GM20000 (cell line): ENCODE measurements at places on chromosomes 6 and 20.

- DNase-seq = no peak
Observed at GRCh38 chr6:16519265-16520242, 241.7 kb downstream of the ATXN1 start.

GRCh38 chr6:108159981-108160380 lies 5.8 kb upstream of the NR2E1 start:
- no peak for DNase-seq

DNA sequence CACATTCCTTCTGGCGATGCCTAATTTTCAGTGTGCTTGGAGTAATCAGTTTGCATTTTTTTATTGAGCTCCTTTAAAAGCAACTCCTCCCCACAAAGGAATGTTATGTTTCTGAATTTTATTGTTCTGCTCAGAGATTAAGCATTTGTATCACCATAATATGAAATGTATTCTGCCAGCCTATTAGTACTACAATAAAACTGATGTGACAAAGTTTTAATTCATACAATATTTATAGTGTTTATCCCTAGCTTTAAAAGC lies 236.9 kb upstream of the ASCC3 start:
- DNase-seq = no peak

DNA sequence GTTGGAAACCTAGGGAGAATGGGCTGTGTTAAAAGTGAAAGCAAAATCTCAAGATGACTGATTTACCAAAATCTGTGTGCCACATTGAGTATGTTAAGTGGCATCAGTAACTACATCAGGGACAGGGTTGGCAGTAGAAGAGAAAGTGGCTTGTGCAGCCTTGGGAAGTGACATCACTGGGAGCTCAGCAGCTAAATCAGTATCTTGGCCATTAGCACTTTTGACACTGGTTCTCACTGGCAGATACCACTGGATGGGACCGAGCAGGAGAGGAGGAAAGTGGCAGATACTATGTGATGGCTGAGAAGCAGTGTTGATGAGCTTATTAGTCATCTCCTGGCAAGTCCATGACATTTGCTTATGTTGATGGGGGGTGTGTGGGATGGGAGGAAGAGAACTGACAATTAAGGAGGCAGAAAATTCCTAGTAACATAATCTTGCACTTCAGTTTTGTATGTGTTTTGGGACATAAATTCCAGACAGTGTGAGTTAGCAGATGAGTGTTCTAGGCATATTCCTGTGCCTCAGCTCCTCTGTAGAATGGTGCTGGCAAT lies 322.2 kb downstream of the SOX4 start:
- DNase-seq = no peak

DNA sequence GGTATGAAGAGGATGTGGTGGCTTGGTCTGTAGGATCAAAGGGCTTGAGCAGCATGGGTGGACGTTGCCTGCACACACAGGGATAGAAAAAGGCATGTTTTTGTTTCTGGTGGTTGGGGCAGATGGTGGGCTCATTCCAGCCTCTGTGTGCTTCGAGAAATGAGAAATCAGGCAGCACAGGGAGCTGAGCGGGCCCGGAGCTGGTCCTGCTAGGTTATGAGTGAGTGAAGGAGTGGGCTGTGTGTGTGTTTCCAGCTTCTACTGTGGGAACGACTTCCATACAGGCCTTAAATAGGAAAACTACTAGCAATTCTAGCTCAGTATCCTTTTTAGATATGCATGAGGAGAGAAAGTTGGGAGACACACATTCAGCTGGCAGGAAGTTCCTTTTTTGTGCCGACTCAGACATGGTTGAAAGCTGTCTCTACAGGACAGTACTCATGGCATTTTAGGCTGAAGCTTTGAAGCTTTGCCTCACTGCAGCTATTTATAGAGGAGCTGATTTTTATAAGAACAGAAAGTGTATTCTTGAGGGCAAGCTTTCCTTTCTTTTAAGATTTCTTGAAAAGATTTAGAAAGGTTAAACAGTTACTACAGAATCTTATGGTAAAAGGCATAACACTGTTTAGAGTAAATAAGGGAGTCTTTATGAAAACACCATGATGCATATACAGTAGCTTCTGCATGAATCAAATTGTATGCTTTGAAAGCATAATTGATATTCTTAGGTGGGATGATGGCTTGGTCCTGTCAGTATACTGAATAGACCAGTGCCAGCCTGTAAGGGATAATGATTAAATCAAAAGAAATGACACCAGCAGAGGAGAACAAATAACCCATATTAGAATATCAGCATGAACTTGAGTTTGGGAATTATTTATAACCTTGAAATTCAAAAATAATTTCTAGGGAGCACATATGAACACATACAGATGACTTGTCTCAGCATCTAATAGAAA lies 104.0 kb upstream of the MAN1A1 start:
- no peak for DNase-seq
